ENCODE measurements at places on chromosomes 7 and 10.

DNA sequence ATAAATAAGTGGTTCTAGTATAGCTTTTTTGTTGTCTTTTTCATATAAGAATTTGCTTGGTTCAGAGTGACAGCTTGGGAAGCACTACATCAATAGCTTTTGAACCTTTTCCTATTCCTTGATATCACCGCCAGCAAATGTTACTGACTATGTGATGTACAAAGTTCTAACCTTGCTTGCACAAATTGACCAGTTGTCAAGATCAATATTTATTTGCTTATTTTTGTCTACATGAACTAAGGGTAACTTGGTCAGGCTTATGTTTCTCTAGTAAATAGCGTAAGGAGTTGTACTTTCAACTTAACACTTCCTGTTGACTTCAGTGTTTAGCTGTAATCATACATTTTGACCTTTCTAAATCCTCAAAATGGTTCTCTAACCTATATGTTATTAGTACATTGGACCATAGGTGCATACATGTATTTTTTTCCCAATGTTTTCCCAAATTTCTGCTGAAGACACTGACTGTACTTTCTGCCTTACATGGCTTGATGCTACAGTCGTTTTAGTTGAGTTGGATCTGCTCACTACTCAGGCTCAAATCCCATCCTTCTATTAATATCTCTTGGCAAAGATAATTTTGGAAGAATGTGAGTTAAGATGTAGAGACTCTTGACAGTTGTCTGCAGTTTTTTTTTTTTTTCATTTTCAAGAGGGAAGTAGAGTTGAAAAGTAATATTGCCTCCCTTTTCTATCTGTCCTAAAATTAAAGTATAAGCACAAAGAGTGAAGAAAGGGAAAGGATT, 239.1 kb upstream of the KAT6B start:
- no peak for DNase-seq

DNA sequence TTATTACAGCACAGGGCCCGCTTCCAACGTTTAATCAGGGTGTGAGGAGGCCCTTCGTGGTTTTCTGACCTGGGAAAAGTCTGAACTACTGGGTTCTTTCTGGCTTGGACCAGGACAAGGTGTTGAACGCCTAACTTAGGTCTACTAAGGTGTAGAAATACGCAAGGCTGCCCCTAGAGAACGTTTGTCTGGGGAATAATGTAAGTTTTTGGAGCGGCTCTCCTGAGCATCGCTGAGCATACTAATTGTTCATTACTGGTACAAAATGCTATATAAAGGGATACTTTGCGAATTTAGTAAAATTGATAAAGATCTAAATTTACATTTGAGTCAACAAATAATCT, 32.4 kb upstream of the TOMM7 start:
- no peak for DNase-seq

DNA sequence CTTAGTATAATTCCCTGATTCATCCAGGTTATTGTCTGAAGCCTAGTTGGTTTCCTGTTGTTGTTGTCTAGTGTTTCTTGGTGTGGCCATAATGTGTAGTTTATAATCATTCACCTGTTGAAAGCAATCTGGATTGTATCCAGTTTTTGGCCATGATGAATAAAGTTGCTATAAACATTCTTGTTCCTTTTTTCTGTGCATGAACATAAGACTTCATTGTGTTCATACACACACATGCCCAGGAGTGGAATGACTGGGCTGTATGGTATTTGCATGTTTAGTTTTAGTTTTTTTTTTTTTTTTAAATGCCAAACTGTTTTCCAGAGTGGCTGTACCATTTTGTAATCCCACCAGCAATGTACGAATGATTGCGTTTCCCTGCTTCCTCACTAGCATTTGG, 349.8 kb downstream of the SDK1 start:
- DNase-seq: no peak

GRCh38 chr10:88045096-88045495, 181.7 kb downstream of the PTEN start:
- DNase-seq: no peak

- DNase-seq: no peak
These were observed 183.0 kb downstream of the SRPK2 start for GRCh38 chr7:105205592-105206237.

DNA sequence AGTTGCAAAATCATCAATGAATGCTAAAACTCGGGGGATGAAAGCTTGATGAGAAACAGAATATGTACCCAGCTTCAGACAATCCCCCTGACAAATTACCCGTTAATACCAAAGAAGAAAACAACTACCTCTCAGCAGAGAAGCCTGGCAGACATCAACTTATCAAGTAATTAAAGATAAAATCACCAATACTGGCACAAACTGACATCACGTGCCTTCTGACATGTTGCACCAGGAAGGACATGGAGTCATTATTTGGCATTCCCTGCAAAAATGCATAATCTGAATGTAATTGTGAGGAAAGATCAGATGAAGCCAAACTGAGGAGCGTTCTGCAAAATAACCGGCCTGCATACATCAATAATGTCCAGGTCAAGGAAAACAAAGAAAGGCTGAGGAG, 7.7 kb downstream of the SLIT1 start:
- DNase-seq: no peak

DNA sequence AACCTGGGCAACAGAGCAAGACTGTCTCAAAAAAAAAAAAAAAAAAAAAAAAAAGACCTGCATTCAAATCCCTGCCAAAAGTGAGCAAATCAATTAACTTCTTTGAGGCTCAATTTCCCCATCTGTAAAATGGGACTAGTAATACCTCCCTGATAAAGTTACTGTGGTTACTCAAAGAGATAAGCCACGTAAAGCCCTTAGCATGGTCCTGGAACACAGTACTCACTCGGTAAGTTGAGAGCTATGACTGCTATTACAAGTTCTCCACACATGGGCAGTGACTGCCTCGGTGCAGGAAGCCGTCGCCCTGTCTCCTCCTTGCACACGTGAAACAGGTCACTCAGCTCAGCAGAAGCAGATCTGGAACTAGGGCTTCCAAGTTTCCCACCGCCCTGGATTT, 37.9 kb downstream of the DDIT4 start:
- no peak for DNase-seq

DNA sequence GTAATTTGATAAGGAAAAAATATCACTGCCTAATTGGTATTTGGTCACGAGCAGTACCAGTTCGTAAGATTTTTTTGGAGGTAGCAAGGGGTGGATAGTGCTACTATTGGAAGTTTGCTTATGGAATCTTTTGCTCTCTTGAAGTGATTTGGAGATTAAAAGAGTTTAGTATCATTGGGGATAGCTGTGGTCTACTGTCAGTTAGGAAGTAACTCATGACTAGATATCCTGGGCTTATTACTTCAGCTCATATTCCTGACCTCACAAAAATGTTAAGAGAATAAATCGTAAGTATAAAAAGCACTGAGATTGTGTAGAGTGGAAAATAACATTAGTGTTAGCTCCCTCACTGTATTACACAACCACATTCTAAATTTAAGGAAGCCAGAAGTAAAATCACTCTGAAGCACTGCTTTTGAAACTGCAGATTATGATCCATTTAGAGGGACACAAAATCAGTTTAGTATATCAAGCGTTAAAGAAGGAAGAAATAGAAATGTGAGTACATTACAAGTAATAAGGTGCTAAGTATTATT, 22.6 kb downstream of the SGPL1 start:
- no peak for DNase-seq

DNA sequence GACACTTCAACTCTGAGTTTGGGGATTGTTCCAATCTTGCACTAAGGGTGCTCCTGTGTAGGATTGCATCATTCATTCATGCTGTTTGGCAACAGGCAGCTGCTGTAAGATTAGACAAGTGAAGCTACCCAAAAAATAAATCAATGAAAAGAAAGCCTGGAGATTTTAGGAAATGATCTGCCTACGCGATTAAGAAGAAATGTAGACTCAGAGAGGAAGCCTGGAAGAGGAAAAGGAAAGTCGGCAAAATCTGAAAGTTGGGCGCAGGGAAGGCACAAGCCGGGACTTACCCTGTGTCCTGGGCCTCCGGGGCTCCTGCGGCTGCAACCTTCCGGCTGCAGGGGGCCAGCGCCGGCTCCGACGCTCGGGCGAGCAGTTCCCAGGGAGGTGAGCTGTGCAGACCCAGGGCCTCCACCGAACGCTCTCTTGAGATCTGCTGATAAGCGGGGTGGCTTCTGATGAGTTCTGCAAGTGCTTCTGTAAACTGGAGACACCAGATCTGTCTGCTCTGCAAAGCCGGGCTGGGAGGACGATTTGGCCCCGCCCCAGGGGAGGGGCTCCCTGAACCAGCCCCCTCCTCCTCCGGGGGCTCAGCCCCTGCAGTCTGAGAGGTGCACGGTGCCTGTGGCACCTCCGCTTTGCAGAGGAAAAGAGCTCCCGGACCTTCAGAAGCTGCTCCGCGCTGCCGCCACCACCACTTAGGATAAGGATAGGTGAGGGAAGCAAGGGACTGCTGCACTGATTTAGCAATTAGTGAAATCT, 17.4 kb downstream of the PSPH start:
- DNase-seq: peak; percentile 24

DNA sequence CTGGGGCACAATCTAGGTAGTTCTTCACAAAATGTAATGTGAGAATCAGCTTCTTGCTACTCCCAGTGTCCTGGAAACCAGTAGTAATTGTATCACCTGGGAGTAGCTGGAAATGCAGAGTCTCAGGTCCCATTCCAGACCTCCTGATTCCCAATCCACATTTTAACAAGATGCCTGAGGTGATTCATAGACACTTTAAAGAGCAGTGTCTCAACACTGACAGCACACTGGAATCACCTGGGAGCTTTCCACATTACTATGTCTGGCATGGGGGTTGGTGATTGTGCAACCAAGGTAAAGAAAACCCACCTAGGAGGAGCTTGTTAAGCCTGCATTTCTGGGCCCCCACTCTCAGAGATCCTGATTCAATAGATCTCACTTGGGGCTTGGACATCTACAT, 11.1 kb downstream of the DPY19L1 start:
- DNase-seq: no peak

- DNase-seq: no peak
These were observed 240.5 kb downstream of the GLI3 start for GRCh38 chr7:41996381-41997035.

DNA sequence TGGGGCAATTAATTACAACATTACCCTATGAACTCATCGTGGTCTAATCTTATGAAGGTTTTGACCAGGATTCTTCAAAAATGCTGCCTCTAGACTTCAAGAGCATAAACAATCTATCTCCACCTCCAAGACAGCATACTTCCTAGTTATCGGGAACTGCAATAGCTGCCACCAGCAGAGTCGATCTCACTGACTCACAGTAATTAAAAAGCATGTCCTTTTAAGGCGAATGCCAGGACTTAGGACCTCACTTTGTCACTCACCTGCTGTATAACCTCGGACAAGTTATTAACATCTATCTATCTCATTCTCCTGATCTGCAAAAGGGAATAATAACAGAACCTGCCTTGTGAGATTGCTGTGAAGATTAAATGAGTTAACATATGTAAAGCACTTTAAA, 666.0 kb upstream of the COBL start:
- no peak for DNase-seq

DNA sequence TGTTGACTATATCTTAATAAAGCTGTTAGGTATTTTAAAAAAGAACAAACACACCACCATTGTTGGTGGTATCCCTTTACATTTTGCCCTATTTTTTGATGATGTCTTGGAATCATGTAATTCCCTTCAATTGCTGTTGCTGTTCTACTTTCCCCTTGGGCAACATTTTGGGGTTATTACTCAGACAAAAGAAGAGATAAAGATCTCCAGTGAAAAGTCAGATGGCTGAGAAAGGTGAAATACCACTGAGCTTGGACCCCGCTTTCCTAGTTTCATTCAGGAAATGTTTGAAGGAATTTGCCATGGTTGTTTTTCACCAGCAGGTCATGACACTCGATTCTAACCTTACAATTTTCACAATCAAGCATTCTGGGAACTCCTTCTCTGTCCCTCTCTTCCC, 84.6 kb downstream of the MACC1 start:
- no peak for DNase-seq

GRCh38 chr7:92155108-92155739, 20.9 kb upstream of the CYP51A1 start:
- DNase-seq: no peak

DNA sequence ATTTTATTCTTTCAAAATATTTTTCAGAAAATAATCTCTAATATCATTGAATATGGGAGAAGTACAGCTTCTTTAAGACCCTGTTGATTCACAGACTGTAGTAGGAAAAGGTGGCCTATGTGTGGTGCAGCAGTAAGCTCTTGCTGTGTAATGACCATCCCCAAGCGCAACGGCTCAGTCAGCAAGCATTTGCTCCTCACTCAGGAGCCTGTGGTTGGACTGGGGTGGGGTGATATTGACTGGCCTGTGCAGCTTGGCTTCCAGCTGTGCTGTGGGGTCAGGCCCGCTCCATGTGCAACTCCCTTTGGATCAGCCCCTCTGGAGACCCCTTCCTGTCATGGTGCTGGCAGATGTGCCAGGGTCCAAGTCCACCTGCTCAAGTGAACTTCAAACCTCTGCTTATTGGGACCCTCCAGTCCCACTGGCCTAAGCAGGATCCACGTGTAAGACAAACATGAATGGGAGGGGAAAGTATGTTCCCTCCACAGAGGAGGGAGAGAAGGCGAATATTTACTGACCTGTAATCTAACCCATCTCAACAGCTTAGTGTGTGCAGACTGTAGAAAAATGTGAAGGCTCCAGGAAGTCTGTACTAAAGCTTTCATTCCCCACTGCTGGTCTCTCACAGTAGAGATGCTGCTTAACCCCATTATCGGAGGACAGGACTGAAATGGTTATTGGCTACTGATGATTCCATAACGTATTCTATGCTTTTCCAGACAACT, 239.7 kb downstream of the WDR37 start:
- DNase-seq: no peak

GRCh38 chr10:103888113-103888841, 29.7 kb downstream of the STN1 start:
- no peak for DNase-seq

- no peak for DNase-seq
These were observed 9.0 kb upstream of the VSIR start for GRCh38 chr10:71782221-71782916.

DNA sequence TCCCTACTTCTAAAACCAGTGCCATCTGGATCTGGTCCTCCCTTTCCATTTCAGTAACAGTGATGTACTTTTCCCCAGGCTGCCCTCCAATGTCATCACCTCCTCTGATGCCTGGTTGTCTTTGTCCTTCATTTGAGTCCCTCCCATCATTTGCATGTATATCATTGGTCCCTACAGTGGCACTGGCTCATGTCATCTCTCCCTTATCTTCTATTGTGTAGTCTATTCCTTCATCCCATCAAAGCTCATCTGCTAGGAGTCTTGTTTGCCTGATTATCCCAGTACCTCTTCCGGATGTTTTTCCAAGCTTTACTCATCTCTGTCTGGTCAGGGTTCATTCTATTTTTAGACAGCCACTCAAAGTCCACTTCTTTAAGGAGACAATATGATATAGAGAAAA, 292.9 kb upstream of the BMPER start:
- no peak for DNase-seq

All from stimulated activated CD8-positive, alpha-beta memory T cell treated with anti-CD3 and anti-CD28 coated beads, Interleukin-7, amount 100 ng/mL, for 1 hour (primary cell).